GM12864 (cell line): ENCODE measurements at places on chromosomes 4 and X.

DNA sequence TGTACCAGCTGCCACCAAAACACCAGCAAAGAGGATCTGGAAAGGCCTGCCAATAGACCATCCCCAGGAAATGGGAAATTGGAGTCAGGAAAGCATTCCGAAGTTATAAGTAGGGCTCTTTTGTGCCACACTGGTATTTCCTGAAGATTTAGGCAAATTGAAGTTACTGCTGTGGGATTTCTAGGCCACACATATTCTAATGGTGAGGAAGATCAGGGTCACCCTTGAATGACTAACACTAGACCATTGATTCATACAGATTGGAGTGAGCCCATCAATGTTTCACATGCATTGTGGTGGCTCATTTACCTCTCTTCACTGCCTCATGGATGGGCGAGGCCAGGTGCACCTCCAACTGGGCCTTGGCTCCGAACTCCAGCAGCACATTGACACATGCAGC lies 22.6 kb downstream of the ASB11 start:
- no peak for DNase-seq

DNA sequence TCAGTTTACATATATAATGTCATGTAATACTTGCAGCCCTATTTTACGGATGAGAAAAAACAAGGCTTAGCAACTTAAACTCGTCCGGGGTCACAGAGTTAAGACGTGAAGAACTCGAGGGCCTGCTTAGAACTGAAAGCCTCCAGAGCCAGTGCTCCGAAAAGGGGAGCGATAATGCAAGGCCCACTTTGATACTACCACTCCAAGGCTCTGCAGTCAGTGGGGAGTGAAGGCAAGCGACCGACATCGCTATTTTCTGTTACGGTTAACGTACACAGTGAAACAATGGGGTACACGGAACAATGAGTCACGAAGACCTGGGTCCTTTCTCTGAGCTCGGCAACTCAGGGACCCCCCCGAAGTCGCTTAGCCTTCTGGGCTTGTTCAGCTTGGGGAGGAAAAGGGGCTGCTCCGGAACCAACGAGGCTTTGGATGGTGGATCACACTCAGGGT lies 965 bp downstream of the PPA2 start:
- DNase-seq, result no peak

DNA sequence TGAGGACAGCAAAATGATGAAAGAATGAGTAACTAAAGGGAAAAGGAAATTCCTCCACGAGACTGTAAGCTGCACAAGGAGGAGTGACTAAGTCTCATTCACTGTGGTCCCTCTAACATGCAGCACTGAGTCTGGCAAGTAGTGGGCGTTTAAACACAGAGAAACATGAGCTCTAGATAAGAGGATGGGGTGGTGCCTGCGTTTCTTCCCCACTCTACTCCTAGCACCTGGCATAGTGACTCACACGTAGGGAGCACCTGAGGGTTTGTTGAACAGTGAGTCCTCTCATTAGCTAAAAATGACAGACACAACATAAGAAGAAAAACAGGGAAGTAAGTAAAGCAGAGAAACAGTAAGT lies 105.8 kb upstream of the CBR4 start:
- no peak for DNase-seq

- DNase-seq, result no peak
Observed at GRCh38 chrX:102934624-102935023, 2.4 kb upstream of the RAB40AL start.

DNA sequence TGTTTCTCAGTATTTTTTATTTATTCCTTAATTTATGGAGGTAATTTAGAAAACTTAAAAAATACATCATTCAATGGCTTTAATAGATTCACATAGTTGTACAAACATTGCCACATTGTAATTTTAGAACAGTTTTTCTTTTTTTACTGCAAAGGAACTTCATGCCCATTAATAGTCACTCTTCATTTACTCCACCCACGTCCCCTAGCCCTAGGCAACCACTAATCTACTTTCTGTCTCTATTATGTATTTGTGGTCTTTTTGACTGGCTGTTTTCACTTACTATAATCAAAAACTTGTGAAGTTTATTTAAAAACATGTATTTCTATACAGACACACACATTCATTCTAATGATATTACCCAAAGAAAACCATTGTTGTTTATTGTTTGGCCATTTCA lies 664.8 kb downstream of the GRID2 start:
- DNase-seq, result no peak

GRCh38 chrX:47217121-47217851 lies 1.2 kb upstream of the CDK16 start:
- no peak for DNase-seq

- no peak for DNase-seq
Observed at GRCh38 chrX:154366666-154367055, 7.8 kb downstream of the FLNA start.
